ENCODE measurements at places on chromosomes 7 and 10.

GRCh38 chr10:120495226-120496009, 38.4 kb downstream of the PLPP4 start:
- DNase-seq: peak; percentile 57

DNA sequence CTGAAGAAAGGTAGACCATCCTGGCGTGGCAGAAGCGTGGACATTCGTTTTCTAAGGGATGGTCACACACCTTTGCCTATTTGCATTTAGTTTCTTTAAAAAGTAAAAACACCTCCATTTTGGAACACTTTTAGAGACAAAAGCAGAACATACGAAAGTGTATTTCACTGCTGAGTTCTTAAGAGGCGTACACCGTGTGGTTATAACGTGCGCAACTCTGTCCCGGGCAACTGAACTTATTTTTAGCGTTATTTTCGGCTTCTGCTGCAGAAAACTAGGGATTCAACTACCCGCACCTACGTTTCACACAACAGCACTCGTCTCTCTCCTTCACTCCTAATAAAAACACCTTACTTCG, 557 bp upstream of the LSM8 start:
- DNase-seq: peak; percentile 9

DNA sequence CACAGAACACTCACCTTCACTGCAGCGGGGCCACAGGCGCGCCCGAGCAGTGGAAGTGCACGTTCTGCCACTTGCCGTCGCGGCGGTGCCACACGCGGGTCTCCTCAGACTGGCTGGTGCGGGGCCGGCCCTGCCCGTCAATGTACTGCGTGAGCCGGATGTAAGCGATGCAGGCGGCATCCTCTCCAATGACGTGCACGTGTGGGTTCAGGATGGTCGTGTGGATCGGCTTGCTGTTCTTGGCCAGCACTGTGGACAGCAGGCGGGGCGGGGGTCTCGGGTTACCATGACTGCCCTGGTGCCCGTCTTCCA, 19.2 kb downstream of the YKT6 start:
- no peak for DNase-seq

DNA sequence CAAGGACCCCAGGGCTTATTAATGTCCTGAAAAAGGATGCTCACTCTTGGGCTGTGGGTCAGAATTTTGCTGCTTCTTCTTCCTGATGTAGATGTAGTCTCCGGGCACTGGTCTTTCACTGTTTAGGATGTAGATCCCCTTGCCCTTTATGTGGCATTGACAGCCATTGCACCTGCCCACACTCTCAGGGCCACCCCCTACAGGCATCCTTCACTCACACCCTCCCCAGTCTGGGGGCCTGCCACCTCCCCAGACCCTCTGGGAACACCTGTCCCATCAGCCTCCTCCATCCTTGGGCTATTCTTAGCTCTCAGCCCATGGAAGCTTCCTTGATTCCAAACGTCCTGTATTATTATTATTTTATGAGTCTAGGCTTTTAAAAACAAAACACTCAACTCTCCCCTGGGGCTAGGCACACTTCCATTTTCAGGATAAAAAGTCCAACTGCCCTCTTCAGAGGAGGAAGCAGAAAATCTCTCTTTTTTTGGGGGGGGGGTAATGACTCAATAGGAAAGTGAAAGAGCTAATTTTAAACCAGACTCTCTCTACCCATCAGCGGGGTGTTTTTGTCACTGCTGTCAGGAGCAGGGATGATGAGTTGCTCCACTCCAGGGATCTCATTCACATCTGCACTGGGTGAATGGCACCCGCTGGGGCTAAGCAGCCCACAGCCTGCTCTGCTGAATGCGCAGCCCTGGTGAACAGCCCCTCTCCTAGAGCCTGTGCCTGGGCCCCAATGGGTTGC, 11.5 kb upstream of the KLRG2 start:
- DNase-seq: no peak

DNA sequence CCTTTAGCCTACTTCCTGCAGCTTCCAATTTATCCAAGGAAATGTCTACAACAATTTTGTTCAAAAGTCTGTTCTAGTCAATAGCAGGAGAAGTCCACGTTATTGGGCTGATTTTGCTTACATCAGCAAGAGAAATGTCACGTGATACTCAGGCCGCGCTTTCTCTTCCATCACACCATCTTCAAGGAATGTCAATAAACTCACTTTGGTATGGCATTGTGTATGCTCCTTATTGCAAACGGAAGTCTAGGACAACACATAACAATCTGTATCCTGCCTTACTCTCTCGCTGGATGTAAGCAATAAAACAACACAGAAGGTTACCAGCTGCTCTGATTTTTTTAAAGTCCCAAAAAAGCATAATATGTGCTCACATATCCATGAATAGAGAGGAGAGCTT, 17.1 kb upstream of the STK17A start:
- DNase-seq: no peak

- no peak for DNase-seq
Measured at GRCh38 chr7:30683816-30684215, 1.6 kb upstream of the CRHR2 start.

DNA sequence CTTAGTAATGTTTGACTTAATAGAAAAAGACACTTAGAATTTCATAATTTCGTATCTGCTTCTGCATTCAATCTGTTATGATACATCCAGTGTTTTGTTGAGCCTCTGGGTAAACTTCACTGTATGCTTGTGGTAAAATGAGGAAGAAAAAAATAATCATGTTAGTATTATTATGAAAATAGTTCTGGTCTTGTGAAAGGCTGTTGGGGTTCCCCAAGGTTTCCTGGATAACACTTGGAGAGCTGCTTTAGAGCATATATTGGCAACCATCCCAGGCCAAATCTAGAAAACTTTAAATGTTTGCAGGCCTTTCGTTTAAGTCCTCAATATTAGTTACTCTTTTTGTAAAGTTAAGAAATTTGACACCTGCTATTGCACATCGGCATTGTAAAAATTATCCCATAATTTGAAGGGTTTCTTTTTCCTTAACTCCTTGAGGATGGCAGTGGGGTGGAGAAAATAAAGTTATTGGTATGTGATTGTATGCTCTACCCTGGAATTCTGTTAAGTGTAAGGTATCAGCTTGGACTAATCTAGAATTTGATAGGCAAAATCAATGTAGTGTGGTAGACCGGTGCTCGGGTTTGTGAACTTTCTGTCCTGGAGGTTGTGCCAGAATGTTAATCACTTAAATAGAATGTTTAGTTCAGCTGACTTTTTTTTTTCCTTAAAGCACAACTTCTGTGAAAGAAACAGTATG, 54.5 kb downstream of the WAC start:
- no peak for DNase-seq

- DNase-seq: no peak
Measured at GRCh38 chr10:69894156-69894555, 92.5 kb downstream of the COL13A1 start.

DNA sequence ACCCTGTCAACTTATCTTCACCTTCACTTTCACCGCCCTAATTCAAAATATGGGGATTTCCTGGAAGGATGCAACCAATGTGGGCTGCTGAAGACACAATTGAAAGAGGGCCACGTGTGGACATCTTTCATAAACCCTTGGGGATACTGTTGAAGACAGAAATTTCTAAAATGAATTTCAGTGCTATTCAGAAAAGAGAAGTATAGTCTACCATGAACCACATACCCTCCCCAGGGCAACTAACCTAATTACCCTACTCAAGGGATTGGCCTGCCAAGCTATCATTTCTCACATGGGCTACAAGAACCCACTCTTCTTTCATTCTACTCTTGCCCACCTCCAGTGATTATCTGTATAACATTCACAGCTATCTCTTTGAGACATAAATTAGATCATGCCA, 226.0 kb downstream of the PHTF2 start:
- DNase-seq: no peak

GRCh38 chr10:103480521-103480920, 1.5 kb upstream of the CALHM3 start:
- peak; percentile 62 for DNase-seq

DNA sequence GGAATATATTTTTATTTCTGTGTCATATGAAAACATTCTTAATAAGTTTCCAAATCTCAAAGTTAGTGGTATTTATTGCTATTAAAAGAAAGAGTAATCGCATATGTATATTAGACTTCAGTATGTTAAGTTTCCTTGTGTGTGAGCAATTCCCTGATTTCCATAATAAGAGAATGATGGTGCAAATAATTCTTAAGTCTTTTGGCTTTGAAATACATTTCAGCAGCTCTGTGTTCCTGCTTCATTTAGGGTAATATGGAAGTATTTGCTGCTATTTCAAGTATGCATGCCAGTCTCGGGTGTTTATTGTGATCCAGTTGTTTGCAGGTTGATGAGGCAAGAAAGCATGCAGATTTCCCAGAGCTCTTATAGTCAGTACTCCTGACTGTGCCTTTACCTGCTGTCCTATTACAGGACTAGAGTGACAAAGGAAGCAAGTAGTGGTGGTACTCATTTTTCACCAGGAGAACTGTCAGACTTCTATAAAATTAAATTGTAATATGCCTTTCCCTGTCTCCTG, 43.7 kb downstream of the FGFBP3 start:
- DNase-seq: no peak

DNA sequence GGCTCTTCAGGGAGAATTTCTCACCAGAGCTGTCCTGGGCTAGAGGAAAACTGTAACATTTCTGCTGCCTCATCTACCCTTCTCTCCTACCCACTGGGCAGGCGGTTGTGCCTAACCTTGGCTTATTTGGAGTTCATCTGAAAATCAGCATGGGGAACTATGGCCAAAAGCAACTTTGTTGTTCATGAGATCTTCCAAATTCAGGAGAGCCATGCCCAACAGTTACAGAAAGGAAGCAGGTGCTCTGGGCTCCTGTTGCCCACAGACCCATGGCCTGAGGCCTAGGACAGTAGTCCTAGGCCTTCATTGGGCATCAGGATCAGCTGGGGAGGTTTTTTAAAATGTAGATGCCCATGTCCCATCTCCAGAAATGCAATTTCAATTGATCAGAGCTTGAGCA, 85.2 kb downstream of the GRID1 start:
- DNase-seq: no peak

DNA sequence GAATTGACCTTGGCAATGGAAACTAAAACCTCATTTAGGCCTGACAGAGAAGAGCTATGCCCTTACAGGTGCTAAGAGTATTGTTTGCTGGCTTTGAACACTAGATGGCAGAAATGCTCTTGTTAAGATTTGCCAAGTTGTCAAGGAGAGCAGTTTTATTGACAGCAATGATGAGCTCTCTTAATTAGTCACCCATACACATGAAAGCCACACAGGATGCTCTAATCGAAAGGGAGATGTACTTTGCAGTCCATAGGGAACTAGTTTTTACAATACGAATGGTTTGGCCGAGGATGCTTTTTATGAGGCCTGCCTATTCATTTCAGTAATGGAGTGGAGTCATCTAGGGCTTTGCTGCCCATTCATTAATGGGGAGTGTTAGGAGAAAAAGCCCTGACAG, 45.4 kb upstream of the MBL2 start:
- DNase-seq: peak; percentile 62

DNA sequence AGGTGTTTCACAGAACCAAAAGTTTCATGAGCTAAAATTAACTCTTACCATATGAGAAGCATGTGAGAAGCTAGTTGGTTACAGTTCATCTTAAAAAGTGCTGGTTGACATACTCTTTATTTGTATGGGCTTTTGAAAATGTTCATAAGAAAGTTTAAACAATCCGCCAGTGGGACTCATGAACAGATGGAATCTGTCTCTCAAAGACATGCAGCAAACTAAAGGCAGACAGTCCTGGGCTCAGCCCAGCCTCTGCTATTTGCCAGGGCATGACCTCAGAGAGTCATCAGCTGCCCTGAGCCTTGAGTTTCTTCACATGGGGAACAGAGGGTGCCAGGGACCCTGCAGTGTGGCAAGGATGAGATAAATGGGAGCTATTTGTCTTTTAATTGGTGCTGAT, 3.2 kb downstream of the PYROXD2 start:
- DNase-seq: no peak

GRCh38 chr10:92810934-92811532, 37.3 kb upstream of the EXOC6 start:
- DNase-seq: no peak

GRCh38 chr7:151775547-151776443, 101.1 kb downstream of the PRKAG2 start:
- DNase-seq: no peak

- DNase-seq: no peak
Measured at GRCh38 chr10:1525354-1526162, 211.8 kb downstream of the ADARB2 start.

- peak; percentile 52 for DNase-seq
Measured at GRCh38 chr10:63819753-63820329, 298.6 kb downstream of the REEP3 start.

GRCh38 chr10:47322300-47323061, at the start of gene GDF2:
TSS of gene GDF2 (plus strand) at chr10:47322454. CDS start at chr10:47322669, 215 bp downstream.
- no peak for DNase-seq

DNA sequence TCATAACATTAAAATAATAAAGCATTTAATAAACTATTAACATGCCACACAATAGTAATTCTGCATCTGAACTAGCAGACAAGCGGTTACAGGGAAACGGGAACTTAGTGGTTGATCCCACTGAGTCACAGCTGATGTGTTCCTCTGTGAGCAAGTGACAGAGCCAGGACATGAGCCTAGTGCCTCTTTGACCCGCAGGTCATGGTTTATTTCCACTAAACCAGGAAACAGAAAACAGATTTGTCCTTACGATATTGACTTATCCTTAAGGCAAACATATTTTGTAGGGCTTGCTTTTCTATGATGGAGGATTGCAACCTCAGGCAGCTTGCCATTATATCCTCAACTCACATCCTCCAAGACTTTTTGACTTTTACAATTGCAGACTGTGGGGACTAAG, 987.3 kb downstream of the CCSER2 start:
- no peak for DNase-seq

DNA sequence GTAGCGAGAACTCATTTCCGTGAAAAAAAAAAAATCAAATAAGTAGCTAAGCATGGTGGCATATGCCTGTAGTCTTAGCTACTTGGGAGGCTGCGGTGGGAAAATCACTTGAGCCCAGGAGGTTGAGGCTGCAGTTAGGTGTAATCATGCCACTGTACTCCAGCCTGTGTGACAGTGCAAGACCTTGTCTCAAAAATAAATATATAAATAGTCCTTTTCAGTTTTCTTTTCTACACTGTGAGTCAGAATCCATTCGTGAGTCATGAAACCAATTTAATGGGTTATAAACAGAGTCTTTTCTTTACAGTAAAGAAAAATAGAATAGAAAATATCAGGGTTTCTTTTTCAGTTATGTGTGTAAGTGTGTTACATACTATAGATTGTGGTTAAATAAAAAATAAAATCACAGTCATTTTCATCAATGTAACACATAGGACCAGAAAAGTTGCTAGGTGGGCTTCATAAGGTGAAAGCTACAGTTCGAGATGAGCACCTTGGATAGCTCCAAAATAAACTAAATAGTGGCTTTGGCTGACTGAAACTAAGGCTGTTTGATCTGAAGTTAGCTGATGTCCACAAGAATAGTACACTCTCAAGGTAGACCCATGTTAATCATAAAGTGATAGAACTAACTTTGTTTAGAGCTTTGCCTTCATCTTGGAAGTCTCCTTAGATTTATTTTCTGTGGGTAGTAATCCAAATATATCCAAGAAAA, 781.1 kb downstream of the GATA3 start:
- DNase-seq: peak; percentile 58

DNA sequence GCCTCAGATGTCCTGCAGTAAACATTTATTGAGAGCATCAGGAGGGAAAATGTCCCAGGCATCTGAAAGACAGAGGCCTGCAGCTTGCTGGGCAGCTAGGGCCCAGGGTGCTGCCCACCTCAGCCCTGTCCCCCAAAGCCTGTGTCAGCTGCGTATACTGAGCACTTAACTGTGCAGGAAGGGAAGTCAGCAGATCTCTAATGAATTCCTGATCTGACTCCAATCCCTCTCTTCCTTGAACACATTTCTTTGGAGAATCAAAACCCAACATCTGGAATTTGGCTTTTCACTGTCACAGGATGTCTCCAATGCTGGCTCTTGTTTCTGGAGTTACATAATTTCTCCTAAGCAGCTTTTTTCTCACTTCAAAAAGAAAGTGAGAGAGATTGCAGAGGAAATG, 364.7 kb upstream of the NFE2L3 start:
- DNase-seq: no peak

Measured in M059J (cell line).